AG04449 (cell line): ENCODE measurements at places on chromosomes 5 and 9.

DNA sequence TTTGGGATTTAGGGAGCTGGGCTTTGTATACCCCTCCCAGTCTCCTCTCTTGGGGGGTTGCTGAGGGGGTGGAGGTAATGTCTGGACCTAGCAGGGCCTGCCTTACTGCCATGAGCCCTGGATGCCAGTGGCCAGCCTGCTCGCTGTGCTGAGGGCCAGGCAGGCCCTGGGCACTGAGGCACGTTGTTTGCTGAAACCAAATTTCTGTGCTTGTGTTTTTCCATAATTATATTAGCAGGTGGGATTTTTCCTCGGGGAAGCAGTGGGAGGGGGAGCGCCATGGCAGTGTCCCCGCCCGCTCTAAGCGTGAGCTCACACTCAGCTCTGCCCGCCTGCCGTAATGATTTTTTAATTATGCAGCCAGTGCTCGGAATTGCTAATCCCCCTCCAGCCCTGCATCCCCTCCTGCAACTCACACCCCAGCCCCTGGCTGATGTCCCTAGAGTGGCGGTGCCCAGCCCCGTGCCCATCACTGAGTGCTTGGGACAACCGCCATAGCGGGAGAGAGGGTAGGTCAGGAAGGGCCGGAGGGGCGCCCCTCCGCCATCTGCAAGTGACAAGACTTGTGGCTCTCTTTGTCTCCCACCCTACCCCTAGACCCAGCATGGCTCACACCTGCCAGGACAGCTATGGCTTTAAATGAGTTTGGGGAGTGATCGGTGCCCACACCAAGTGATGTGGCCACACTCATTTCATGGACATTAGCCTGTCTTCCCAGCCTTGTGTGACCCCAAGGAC lies 20.9 kb downstream of the CXXC5 start:
- DNase-seq = no peak

- no peak for DNase-seq
These were observed 127.1 kb downstream of the PRDM6 start for GRCh38 chr5:123215929-123216702.

- no peak for DNase-seq
These were observed 93.8 kb downstream of the CSNK1G3 start for GRCh38 chr5:123605822-123606221.

GRCh38 chr5:139197710-139198669 lies at the start of gene SIL1:
SIL1 (minus strand) TSS chr5:139198368; CDS start chr5:139127843, 70,525 bp downstream.
- peak; percentile 46 for DNase-seq

GRCh38 chr5:140565024-140565779 lies 574 bp downstream of the SLC35A4 start:
- DNase-seq = no peak

DNA sequence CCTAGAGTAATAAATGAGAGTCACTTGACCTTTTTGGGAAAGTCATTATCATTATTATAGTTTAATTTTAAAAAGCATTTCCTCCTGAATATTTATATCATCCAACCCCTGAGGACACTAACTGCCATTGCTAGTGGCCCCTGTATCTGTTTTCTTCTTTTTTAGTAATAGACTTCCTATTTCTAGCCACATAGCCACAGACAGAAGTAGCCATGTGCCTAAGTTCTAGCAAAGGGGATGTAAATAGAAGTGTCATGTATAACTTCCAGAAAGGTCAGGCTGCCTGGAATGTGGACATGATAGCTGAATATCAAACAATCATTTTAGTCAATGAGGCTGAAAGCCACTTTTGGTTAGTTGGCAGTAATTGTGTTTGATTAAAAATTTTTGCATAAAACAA lies 37.5 kb upstream of the IQGAP2 start:
- no peak for DNase-seq

GRCh38 chr5:154395407-154396106 lies 50.2 kb upstream of the SAP30L start:
- no peak for DNase-seq

- DNase-seq = no peak
These were observed 13.6 kb downstream of the LHX3 start for GRCh38 chr9:136191099-136191959.

DNA sequence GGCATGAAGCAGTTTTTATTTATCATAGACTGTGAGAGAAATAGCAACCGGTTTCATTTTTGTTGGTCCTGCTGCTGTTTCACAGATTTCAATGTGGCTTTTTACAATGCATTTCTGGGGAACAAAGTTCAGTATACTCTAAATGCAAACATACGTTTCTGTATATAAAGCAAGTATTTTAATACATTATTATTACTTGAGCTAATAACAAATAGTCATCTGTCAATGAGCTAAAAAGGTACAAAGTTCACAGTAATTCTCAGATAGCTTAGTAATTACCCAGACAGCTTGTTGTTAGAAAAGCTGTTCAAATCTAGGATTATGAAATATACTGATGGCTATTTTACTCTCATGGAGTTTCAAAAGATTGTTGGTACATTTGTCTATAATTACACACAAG lies 50.8 kb downstream of the PBX3 start:
- no peak for DNase-seq

- DNase-seq = no peak
These were observed 2.9 kb downstream of the NSMF start for GRCh38 chr9:137456061-137456863.

- DNase-seq = no peak
These were observed 112.8 kb upstream of the ELL2 start for GRCh38 chr5:96074460-96074859.

DNA sequence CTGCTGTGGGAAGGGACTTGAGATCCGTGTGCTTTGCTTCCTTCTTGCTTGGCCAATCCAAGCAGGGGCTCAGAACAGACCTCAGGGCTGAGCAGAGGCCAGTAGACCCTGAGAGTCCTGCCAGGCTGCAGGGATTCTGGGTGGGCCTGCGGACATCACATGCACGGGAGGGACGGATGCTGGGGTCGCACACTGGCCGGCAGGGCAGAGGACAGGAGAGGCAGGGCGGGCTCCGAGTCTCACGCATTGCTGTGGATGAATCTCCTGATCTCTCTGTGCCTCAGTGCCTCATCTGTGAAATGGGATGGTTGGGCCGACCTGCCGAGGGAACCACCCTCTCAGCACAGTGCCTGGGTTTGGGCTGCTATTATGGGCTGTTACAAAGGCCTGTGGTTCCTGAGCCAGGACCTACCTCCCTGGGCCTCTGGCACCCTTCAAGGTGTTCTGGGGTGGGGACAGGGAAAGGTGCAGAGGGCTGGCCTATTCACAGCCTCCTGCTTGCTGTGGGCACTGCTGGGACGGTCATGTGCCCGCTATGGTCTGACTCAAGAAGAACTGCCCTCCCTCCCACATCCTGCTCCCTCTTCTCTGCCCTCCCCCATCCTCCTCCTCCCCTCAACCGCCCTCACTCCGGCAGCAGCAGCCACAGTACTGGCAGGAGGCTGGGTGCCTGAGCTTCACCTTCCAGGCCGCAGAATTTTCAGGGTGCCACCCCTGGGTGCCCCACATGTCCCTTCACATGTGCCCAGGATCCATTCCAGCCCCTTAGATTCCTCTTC lies 43.3 kb downstream of the NCS1 start:
- DNase-seq = no peak

DNA sequence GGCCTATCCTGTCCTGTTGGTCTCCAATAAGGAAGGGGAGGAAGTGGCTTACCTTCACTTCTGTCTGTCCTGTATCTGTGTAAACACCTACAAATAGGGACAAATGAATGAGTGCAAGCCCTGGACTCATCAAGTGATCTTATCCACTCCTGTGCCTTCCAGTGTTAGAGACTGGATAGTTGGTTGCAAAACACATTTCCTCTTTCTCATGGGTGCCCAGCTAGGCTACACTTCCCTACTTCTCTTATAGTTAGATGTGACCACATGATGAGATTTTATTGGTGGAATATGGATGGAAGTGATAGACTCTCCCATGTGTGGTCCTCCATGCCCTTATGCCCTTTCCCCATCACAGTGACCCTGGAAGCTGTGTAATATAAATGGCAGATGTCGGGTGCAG lies 16.9 kb upstream of the PFDN1 start:
- DNase-seq = no peak

GRCh38 chr9:114112325-114112724 lies 13.2 kb upstream of the KIF12 start:
- no peak for DNase-seq

GRCh38 chr9:95592931-95593330 lies 76.2 kb upstream of the PTCH1 start:
- DNase-seq = no peak

DNA sequence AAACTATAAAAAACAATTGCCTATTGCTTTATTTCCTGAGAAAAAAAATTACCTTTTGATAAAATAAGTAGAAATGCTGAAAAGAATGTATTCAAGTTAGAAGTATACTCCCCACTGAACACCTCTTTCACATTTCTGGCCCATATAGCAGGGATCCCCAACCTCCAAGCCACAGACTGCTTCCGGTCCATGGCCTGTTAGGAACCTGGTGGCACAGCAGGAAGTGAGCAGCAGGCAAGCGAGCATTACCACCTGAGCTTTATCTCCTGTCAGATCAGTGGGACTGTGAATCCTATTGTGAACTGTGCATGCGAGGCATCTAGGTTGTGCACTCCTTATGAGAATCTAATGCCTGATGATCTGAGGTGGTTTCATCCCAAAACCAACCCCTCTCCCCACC lies 563.9 kb downstream of the RAB3C start:
- DNase-seq = no peak

DNA sequence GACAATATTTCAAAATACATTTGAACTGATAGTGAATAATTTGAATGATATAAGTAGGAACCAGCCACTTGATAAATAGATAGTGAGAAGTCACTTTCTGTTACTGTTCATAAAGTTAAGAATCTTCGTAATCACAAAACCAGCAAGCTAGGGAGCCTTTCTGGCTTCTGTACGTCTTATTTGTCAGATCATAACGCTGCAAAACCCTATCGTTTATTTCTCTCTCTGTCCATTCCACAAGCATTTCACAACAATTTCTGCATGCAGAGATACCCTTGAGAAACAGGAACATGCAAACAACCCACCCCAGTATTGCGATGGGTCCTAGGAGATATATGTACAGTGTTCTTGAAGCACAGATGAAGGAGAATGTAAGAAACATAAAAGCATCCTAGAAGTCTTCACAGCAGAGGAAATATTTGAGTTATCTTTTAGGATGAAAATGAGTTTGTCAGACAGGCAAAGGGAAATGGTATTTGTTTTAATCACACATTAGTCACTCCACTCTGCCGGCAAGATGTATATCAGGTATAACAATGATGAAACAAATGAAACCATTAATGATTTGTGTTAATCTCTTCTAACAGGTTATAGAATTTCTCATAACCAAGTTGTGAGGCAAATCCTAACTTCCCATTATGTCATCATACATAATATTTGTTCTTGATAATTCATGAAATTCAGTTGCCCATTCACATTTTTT lies 668.7 kb upstream of the FTMT start:
- DNase-seq = no peak

GRCh38 chr9:35436933-35437332 lies 53.0 kb upstream of the RUSC2 start:
- DNase-seq = no peak

DNA sequence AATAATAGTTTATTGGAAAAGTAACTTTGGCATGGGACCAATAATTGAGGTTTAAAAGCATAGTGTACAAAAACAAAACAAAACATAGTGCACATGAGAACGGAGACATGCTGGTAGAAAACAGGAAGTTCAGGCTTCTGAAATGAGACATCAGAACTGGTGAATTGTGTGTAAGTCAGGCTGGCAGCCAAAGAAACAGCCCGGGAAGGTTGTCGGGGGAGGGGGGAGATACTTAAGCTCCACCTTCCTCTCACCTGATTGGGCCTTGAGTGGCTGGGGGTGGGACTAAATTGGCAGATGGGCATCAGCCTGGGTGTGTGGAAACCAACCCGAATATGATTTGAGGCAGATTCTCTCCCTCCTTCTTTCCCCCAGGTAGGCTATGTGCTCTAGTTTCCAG lies 256.3 kb downstream of the SMARCA2 start:
- no peak for DNase-seq

GRCh38 chr5:55324815-55325418 lies 17.1 kb downstream of the MTREX start:
- DNase-seq = no peak

GRCh38 chr5:82107267-82107666 lies 135.4 kb downstream of the ATG10 start:
- DNase-seq = no peak

DNA sequence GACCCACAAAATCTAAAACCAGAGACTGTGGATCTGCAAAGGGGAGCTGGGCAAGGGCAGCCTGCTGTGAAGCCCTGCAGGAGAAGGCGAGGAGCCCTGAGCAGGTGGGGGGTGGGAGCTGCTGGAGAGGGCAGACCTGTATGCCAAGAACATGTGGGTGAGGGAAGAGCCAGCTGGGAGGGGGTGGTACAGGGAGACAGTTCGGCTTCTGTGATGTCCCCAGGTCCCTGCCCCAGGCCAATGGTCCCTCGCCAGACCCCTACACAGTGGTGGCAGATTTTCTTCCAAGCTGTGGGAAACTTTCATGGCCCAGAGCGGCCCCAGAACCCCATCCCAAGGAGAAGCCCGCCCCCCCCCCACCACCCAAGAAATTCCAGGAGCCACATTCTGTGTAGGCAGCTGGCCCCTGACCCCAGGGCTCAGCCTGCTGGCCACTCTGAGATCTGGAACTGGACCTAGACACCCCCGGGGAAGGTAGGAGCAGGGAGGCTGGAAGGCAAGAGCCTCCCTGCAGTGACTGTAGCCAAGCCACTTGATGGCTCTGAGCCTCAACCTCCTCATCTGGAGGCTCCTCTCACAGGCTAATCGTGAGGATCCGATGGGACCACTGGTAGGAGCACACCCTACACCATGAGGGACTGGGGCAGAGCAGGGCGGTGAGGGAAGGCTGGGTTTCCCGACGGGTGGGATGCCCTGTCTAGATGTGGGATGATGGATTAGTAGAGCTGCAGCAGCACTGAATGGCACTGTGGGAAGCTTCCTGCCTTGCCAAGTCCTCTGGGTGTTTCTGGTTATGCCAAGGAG lies 22.6 kb upstream of the CSF1R start:
- DNase-seq = no peak

DNA sequence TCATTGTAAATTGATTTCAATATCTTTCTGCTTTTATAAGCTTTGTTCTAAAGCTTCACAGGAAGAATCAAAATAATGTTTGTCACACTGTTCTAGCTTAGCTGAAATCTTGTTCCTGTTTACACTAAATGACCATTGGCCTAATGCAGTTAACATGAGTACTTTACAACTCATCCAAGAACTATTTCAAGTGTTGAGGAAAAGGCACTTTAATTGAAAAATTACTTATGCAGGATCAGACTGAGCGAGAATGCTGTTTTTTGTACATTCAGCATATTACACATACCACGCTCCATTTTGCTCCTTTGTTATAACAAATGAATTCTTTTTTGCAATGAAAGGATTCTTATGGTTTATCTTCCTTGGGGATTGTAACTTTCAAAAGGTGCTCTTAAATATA lies 22.4 kb upstream of the SMIM15 start:
- DNase-seq = no peak

- no peak for DNase-seq
These were observed 619 bp upstream of the APC start for GRCh38 chr5:112737070-112737462.

DNA sequence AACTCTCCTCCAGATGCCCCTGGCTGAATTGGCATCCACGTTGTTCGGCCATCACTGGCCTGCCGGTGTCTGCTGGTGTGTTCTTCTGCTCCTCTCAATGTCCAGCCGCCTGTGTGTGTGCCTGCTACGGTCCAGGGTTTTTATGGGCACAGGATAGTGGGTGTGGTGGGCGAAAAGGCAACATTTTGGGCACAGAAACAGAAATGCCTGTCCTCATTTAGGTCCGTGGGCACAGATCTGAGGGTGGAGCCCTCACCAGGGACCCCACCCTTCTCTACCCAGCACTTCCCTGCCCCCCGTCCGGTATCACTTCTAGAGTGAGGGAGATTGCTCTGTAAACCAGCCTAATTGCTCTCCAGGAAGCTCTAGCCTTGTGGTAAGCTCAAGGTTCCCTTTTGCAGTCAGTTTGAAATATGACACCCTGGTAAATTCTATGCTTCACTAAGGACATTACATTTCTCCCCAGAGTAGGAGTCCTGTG lies 410.1 kb downstream of the MAT2B start:
- DNase-seq = peak; percentile 5
